H1 (cell line): ENCODE measurements at places on chromosomes 1 and 21.

- no peak for DNase-seq
These were observed 737 bp downstream of the HES4 start for GRCh38 chr1:998995-999724.

- no peak for DNase-seq
These were observed 201.8 kb downstream of the DISC1 start for GRCh38 chr1:231828182-231828920.

GRCh38 chr1:116694524-116694923 lies 27.0 kb upstream of the IGSF3 start:
- no peak for DNase-seq

- DNase-seq: no peak
These were observed 4.0 kb upstream of the HSD3B2 start for GRCh38 chr1:119410961-119411360.

DNA sequence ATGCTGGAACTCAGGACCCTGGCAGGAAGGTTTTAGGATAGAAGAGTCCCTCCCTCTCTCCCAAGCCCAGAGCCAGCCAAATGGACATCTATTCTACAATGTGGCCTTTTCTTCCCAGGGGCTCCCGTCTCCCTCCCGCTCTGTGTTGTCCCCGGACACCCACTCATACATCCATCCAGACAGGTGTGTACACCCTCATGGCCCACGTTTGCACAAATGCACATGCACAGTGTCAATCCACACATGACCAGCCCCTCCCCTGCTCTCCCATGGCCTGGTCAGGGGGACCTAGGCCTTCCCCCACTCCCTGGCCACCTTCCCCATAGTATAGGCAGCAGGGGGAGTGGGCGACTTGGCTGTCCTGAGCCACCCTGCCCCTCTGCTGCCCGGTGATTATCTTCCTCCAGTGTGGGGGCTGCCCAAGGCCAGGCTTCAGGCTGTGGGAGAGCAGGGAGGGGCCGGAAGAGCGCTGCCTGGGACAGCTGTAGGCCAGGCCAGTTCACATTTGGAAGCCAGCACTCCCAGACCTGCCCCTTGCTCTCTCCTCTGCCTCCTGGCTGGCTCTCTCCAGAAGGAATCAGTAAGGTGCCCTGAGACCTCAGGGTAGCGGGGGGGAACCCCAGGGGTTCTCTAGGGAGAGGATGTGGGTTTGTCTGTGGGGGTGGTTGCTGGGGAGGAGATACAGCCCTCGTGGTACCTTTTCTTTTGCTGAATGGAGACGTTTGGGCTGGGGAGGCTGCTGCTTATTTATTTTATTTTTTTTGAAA lies 4.1 kb upstream of the PTPN7 start:
- DNase-seq: no peak

DNA sequence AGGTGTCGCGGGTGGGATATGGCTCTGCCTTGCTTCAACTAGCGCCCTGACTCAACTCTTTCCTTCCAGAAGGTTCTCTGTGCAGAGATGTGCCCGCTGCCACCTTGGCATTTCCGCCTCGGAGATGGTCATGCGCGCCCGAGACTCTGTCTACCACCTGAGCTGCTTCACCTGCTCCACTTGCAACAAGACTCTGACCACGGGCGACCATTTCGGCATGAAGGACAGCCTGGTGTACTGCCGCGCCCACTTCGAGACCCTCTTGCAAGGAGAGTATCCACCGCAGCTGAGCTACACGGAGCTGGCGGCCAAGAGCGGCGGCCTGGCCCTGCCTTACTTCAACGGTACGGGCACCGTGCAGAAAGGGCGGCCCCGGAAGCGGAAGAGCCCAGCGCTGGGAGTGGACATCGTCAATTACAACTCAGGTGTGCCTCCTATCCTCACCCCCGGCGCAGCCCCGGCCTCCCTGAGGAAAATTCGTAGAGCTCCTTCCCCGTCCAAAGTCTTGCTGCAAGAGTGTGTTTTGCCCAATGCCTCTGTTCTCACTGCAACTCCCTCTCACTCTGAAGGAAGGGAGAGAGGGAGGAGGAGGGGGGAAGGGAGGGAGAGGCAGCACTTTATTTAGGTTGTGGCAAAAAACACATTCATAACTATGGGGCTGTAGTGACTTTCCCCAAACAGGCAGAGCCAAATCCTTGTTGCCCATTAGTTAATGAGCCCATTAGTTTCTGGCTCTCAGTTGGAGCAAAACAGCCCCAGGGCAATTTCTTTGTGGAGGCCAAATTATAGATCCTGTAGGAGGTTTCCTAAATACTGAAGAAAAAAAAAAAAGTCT lies 4.3 kb downstream of the LHX9 start:
- DNase-seq: peak; percentile 68

DNA sequence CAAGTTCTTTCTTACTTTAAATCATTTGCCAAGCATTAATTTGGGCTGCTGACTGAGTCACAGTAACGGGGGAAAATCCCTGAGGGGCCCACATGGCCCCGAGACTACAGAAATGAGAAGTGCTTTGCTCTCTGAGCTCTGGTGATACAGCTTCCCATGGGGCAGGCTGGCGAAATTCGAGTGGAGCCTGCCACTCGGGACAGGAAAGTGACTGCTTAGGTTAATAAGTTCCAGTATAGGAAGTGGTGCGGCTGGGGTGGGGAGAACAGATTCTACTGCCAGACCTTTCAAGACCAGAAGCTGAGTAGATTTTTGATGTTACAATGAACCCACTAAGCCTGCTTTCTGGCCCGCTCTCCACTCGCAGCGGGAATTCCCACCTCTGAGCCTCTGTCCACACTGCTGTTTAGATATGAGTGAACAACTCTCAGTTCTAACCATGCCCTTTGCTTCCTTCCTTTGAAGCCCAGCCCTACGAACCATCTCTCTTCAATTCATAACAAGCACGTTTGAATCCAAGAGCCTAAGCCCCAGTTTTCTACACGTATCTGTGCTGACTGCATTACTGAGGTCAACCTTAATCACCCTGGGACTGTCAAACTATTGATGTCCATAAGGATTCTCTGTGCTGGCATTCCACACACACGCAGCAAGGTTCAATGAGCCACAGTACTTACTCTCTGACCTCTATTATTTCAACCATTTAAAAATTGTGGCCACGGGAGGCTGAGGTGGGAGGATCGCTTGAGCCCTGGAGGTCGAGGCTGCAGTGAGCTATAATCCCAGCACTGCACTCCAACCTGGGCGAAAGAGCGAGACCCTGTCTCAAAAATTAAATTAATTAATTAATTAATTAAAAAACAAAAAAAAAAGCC lies 9.6 kb downstream of the ZBTB17 start:
- DNase-seq: no peak

- no peak for DNase-seq
These were observed 55.8 kb downstream of the SSBP3 start for GRCh38 chr1:54350360-54350759.

GRCh38 chr1:232287676-232288569 lies 342.0 kb downstream of the SIPA1L2 start:
- no peak for DNase-seq

DNA sequence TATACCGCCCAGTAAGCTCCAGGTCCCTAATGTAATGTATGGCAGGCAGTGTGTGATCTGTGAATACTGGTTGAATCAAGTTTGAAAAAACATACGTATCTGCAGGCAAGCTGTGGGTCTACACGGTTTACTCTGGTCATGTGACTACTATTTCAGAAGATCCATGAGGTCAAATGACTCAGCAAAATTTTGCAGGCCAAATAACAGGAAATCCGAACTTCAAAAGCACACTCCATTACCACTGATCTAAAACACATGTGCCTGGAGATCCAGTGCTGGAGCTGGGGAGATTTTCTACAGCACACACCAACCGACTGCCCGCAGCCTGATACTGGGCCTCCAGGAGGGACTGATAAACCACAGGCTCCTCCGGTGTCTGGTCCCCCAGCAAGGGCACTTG lies 64.5 kb upstream of the SLC44A3 start:
- no peak for DNase-seq

DNA sequence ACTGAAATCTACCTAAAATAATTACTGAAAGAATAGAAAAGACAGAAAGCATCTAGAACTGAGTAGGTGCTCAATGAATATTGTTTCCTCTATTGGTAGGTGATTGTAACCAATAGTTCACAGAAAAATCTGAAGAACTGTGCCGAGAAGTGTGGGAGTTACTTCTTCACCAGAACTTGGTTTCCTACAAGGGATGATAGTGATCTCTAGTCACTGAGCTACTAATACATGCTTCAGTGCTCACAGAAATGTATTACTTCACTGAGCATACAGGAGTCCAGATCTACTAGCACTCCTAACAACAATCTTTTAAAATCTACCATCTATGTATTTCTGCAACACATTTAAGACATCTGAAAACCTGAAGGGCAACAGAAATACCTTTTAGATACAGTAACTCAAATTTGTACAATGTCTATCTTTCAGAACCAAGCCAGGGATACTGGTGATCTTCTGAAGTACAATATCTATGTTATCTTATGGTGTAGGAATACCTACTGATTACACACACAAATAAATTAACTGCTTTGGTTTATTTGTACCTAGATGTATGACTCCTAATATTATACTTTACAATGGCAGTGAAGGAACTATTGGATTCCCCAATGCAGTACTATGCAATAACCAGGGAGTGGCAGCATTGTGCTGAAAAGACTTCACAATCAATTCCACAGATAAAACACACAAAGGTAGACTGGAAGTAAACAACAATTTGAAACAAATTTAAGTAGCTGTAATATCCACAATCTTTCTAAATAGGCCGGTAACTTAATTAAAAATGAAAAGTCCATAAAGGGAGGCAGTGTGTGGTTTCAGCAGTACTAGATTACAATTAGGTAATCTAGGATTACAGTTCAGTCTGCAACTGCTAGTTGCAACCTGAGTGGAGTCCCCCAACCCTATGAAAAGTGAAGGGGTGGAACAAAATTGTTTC lies 243.0 kb downstream of the SLC45A1 start:
- DNase-seq: no peak

DNA sequence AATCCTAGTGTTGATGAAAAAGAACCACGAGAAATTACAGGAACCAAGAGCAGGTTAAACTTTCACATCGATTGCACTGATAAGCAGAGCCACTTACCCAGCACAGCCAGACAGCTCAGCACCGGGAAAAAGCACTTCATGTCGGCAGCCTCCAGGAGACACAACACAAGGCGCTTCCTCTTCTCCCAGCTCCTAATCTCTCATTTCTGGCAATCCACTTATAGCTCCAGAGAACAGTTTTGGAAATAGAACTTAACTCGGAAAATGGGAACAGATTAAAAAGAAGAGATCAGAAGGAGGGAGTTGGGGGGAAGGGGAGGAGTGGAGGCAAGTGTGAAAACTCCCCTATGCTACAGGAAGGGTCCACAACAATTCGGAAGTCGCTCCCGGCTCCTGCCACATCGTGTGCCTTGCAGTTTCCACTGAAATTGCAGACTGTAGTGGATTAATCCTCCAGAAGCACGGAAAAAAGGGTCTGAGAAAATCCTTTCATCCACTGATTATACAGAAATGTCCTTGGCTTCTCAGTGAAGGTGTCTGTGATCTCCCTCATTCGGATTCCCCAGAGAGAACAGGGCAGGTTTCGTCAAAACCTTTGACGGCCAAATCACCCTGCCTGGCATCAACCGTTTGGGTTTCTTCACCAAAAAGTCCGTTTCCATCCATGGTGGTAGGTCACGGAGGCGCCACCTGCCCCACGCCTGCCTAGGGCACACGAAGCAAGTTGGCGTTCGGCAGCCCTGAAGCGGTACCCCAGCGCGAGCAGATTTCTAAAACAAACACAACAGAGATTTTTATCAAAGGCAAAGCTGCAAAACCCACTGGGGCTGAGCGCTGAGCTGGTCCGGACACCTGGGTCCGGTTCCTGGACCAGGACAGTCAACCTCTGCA lies 1.1 kb downstream of the IGSF3 start:
- DNase-seq: peak; percentile 49

- DNase-seq: no peak
These were observed 14.8 kb downstream of the S100A6 start for GRCh38 chr1:153520818-153521476.

- DNase-seq: no peak
These were observed 296.8 kb downstream of the TM2D1 start for GRCh38 chr1:61428146-61428545.

- DNase-seq: no peak
These were observed 5.3 kb upstream of the LRRC8C start for GRCh38 chr1:89627596-89627962.

DNA sequence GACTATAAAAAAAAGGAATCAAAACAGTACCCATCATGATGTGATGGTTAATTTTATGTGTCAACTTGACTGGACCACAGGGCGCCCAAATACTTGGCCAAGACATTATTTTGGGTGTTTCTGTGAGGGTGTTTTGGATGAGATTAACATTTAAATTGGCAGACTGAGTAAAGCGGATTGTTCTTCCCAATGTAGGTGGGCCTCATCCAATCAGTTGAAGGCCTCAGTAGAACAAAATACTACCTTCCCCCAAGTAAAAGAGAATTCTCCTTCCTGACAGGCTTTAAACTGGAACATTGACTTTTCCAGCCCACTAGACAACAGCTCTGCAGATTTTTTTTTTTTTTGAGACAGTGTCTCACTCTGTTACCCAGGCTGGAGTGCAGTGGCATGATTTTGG lies 10.7 kb downstream of the RAB29 start:
- no peak for DNase-seq

GRCh38 chr1:244414543-244414942 lies 37.2 kb downstream of the ADSS2 start:
- DNase-seq: no peak

- DNase-seq: peak; percentile 69
These were observed 32.4 kb downstream of the KANK4 start for GRCh38 chr1:62286786-62287224.

DNA sequence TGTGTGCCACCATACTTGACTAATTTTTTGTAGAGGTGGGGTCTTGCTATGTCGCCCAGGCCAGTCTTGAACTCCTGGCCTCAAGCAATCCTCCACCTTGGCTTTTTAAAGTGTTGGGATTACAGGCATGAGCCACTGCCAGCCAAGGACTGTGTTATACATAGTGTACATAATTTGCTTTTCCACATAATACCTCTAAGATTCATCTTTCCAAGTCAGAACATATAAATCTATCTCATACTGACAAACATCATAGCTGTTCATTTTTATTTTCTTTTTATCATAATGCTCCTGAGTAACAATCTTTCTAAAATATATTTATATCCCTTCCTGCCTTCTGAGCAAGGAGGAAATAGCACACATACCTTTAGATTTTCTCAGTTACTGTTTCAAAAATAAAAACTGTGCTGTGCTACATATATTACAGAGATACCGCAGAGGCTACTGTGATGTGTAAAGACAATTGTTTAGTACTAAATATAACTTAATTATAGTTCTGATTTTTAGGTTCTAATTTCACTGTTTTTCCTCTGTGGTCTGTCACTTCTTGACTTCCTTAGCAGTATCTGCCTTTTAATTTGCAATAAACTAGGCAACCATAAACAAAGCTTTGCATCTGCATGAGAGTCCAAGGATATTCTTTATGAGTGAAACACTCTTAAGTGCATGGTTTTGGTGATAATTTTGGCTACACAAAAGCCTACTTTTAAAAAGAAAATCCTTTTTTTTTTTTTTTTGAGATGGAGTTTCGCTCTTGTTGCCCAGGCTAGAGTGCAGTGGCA lies 59.3 kb downstream of the EYA3 start:
- DNase-seq: no peak

DNA sequence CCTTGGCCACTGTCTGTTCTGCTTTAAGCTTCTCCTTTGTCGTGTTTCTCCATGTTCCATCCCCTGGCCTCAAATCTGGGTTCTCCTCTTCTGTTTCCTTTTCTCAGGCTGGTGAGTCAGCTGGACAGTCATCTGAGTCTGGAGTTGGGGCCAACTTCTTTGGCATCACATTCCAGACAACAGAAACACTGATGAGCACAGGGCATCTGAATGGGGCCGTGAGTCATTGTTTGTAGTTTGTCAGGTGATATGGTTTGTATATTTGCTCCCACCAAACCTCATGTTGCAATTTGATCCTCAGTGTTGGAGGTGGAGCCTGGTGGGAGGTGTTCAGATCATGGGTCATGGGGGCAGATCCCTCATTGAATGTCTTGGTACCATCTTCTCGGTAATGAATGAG lies 14.3 kb upstream of the OLIG2 start:
- no peak for DNase-seq
